ENCODE measurements at places on chromosomes 12 and 14.

DNA sequence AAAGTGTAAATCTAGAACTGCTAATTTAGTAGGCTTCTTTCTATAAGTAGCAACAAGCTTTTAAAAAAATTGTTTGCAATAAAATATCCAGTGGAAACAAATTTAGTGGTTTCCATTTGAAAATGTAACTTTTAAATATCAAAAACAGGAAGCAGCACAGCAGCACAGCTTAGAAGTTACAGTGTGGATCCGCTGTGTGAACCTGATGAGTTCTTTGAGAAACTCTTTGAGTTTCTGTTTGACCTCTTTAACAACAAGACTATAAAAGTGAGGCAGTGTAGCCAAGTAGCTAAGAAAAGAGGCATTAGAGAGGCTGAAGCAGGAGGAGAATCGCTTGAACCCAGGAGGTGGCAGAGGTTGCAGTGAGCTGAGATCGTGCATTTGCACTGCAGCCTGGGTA lies 178.3 kb downstream of the NAV3 start:
- no peak for DNase-seq

GRCh38 chr12:121537814-121538698 lies 42.8 kb downstream of the KDM2B start:
- DNase-seq: no peak

GRCh38 chr14:70702161-70702560 lies 60.4 kb downstream of the TTC9 start:
- no peak for DNase-seq

GRCh38 chr14:38199739-38200138 lies 8.0 kb upstream of the SSTR1 start:
- DNase-seq: no peak

GRCh38 chr14:55912344-55912743 lies 205.9 kb upstream of the PELI2 start:
- DNase-seq: no peak

DNA sequence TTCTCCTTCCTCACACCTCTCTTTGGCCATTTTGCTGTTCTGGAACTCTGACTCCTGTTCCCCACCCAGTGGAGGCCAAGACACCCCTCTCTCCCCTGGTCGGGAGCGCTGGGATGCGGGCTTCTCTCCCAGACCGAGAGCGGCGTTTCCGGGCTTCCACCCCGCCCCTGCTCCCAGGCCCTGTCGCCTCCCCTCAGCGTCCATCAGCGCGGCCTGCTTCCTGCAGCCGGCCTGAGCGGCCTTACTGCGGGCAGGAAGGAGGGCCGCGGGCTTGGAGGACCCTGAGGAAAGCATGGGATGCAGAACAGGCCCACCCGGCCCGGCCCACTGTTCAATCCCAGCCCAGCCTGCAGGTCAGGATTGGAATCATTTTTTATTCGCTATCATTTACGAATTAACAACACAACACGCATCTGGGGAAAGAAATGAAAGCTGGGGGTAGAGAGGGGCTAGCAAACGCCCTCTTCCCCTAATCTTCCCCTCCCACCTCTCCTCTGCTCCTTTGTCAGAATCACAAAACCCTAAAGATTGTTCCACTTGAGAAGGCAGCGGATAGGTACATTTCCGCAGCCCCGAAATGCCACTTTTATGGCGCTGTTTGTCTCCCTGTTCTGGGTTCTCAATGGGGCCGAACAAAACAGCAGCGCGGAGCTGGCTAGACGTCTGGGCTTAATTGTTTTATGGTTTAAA lies 3.8 kb upstream of the HOXC8 start:
- DNase-seq: no peak

GRCh38 chr12:132140501-132140900 lies 3.6 kb downstream of the DDX51 start:
- no peak for DNase-seq

DNA sequence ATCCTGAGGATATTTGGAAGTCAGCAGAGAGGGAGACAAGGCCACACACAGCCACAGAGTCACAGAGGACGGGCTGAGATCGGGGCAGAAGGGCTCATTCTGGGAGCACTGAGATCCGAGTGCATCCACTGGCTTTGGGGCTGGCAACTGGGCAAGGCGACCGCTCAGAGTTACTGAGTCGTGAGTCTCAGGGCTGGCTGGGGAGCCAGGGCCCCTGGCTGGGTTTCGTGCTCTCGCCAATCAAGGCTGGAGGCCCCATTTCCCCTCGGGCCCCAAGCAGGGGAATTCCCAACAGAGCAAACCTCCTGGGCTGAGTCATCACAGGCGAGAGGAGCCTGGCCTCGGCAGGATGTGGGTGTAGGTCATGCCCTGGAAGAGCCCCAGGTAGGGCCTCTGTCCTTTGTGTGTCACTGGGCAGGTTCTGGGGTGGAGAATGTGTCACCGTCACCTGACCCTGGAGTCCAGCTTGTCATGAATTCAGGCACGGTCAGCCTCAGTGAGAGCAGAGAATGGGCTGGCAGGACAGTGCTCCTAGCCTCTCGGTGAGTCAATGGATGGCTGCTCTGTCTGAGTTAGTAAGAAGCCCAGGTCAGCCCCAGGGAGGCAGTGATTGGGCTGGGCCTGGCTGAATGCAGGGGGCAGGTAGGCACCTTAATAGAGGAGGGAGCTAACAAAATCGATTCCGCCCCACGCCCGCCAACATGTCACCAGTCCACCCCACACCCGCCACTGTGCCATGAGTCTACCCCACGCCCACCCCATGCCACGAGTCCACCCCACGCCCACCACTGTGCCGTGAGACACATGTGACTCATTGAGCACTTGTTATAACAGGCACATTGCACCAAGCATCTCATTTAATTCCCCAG lies 16.9 kb downstream of the ASB2 start:
- DNase-seq: peak; percentile 82

DNA sequence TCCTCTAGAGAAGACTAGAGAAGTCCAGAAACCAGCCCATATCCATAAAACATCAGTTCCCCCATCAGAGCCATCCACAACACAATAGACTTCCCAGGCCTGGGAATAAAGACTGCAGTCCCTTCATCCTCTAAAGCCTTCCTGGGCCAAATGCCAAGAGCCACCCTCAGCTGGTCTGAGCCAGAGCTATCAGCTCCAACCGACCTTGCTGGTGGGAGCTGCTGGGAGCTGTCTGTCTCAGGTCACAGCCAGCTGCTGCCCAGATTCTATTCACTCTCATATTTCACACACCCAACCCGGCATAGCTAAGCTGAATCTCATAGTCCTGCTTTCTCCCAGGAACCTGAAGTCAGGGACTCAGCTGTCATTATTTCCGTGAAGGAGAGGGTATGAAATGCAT lies 10.9 kb upstream of the TFCP2 start:
- DNase-seq: peak; percentile 22

GRCh38 chr14:100537446-100538350 lies 49.5 kb downstream of the BEGAIN start:
- no peak for DNase-seq

DNA sequence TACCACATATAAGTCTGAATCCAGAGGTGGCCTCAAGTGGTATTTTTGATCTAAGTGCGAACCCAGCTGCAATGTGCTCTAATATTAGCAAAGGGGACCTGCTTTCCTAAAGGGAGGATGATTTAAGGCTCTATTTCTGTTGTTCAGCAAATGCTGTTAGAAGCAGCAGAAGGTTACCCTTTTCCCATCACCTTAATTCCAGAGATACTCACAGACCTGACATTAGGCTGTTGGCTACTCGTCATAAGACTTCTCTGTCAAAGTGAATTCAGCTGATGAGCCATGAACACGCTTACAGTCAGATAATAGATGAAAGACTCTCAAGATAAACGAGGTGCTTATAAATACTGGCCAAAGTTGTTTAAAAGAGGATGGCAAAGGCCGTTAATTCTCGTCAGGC lies 308.7 kb upstream of the DDHD1 start:
- DNase-seq: no peak

GRCh38 chr12:113196990-113197389 lies 11.5 kb downstream of the RITA1 start:
- DNase-seq: peak; percentile 77

DNA sequence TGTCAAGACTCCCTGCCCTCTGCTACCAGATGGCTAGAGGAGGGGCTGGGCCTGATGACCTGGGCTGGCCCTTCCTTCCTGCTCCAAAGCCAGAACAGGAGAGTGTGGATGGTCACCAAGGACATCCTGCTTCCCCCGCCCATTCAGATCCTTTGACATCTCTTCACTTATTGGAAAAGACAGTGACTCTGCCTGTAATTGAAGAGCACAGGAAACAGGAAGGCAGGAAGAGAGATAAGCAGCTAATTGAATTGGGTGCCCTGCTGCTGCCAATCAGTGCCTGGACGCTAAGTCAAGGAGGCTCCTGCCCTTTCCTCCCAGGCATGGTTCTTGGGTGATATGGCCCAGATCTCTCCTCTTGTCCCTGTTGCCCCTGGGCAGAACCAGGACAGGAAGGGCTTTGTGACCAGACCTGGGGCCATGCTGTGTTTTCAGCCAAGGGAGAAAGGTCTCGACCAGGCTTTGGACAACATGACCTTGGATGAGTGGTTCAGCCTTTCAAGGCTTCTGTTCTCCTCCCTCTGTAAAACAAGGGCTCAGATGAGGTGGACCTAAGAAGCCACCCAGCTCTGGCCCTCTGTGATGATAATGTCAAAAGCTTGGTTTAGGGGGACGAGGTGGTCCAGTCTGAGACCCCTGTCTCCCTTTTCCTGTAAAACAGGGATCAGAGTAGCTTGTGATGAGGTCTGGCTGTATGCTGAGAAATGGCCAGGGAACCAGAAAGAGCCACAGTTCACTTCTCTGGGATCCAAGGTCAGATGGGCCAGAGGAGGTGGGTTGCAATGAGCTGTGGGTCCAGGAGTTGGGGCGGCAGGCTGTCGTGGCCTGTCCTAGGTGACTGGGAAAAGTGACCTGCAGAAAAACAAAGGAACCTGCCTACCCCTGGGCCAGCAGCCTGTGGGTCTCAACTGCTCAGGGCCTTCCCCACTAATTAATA lies 38.8 kb downstream of the FAM222A start:
- DNase-seq: no peak

GRCh38 chr14:85439696-85440328 lies 90.1 kb upstream of the FLRT2 start:
- peak; percentile 45 for DNase-seq

DNA sequence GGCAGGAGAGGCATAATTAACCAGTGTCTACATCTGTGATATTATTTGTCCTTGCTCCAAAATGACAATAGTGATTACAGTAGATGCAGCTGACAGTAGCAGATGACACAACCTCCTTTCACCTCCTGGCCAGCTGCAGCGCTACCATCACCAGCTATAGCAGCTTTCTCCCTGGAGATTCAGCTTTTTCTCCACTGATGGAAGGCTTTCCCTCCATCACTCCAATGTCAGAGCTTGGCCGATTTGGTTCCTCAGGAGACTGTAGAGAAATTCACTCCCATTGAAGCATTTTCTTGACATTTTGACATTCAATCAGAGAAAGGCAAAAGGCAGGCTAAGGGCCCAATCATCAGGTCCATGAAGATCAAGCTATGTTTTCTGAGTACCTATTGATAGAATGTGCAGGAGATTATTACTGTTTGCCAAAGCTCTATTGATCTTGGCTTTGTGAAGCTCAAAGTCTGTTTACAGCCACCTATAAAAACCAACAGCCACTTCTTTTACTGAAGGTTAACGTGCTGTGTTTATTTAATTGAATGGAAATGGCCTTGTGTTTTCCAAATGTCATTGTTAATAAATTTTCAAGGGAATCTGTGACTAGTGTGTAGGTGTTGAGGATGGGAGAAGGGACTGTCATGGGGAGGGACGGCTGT lies 785.1 kb downstream of the DIO2 start:
- no peak for DNase-seq

DNA sequence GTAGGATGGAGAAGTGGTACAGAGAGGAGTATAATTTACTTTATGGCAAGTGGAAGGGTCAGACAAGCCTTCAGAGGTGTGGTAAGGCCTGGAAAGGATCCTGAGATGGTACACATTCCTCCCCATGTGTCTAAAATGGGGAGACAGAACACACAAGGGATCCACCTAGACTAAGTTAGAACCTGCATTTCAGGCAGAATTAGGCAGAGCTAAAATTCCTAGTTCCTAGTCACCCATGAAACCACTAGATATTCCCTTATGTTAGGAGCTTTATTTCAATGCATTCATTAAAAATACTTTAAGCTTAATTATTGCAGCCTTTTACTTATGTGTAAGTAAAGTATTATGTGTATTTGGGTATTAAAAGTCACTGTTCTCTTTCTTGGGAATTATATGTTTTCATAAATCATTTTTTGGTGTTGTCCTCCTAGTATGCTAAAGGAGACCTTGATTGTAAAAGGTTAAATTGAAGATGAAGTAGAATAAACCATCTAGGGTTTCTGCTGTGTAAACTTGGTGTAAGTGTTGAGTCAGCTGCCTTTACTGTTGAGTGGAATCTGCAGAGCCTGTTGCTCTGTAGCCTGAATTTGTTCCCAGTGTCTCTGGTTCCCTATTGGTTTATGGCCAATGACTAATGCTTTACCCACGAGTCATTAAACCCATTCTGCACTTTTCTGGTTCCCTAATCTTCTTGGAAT lies 423.2 kb downstream of the ATP23 start:
- peak; percentile 98 for DNase-seq

DNA sequence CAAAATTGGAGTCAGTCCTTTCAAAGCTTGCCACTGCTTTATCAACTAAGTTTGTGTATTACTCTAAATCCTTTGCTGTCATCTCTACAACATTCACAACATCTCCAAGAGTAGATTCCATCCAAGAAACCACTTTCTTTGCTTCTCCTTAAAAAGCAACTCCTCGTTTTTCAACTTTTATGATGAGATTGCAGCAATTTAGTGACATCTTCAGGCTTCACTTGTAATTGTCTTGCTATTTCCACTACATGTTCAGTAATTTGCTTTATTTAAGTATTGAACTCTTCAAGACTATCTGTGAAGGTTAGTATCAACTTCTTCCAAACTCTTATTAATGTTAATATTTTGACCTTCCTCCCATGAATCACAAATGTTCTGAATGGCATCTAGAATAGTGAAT lies 747.9 kb downstream of the TMTC2 start:
- no peak for DNase-seq

GRCh38 chr12:45216983-45217485 lies 1.1 kb downstream of the ANO6 start:
- DNase-seq: no peak

- no peak for DNase-seq
These were observed 1.8 kb downstream of the CD63 start for GRCh38 chr12:55726971-55727370.

DNA sequence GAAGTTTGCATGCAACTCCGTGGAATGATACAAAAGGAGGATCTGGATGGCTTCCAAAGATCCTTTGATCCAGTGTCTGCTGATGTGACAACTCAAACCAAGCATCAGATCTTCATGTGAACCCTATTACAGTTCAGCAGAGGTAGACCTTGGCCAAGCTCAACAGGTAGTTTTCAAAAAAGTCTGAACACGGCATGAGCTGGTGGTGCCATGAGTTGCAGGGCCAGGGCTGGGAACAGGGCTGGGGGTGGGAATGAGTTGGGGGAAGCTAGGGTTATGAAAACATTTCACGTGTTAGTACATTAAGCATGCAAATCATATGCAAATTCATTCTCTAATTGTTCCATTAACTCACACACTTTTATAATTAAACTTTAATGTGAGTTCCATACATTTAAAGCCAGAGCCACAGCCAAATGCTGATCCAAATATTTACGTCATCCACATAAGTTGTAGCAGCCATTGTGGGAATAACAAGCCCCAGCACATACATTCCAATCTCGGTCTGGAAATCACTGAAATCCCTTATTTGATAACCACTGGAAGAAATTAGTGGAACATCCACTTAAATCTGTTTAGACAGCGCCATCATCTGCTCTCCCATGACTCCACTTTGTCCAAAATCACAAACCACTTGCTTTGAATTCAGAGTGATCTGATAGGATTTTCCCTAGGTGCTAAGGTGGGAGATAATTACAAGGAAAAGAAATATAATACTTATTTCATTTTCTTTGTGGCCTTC lies 158.5 kb downstream of the APAF1 start:
- no peak for DNase-seq

Measured in brain microvascular endothelial cell (primary cell).